HCT116 (cell line): ENCODE measurements at places on chromosomes 1 and 21.

DNA sequence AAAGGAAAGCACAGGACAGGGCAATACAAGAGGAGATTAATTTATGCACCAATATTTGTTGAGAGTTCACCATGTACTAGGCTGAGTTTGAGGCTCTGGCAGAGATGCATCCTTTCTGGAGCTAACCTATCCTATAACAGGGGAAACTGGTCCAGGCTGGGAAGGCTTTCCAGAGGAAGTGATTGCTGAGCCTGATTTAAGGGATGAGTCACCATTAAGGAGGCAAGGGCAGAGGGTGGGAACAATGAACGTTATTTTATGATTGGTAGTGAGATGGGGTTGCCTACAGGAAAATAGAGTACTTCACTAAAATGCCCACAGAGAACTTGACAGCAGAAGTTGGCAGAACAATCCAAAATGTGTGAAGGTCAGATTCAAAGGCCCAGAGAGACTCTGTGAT is 141.4 kb downstream of the PLPP3 start:
- DNase-seq = no peak

DNA sequence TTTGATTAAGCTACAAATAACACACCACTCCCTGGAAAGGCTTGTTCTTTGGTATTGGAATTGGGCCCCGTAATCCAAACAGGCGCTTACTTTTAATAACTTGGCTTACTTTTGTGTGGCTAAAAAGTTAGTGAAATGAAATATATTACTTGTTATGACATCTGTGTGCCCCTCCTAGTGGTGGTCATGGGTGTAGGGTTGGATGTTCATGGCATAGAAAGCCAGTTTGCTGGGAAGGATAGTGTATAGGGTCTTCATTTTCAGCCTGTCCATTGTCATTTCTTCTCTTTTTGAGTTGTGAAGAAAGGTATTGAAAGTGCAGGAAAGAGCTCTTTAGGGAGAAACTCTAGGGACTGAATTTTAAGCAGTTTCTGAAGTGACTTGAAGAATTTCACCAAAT is 5.9 kb downstream of the CDC14A start:
- no peak for DNase-seq

DNA sequence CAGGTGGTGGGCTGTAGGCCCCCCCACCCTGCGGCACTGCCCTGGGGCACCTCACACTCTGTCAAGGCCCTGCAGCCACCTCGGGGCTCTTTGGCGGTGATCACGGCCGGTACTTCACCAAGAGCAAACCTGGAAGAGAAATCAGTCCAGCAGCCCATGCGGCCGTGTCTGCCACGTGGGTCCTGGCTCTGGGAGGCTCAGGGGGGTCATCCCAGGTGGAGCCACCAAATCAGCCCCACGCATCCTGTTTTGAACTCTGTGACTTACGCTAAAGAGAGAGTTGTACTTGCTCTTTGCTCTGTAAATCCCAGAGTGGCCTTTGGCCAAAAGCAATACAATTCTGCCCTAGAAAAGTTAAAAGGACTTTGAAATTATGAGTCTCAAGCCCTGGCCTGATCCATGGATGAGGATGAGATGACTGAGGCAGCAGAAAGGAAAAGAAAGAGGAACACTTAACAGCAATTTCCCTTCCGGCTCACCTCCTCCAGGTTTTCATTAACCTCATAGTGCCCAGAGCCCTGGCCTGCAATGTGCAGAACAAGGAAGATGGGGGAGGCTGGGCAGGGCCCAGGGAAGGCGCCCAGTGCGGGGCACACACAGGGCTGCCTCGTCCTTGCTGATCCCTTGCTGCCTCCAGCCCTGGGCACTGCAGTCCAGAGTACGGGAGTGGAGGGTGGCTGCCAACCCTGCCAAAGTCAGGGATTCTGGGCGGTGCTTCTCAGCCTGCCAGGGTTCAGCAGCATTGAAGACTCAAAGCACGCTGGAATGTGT is 337.0 kb downstream of the MATN1 start:
- no peak for DNase-seq

GRCh38 chr1:200048244-200048643 is 20.7 kb downstream of the NR5A2 start:
- no peak for DNase-seq
